Mesenteric fat pad (tissue), 1 donor: ENCODE measurements at places on chromosomes 5 and 9. TPM values are rescaled to one million over a fixed set of nuclear protein-coding genes. Genes with fewer than 3 reads are reported as not detected.

GRCh38 chr9:35918780-35919179 lies 9.5 kb downstream of the SPAAR start:
- DNase-seq = no peak

Gene PPP2R2B
- total RNA-seq = 0.29 TPM

DNA sequence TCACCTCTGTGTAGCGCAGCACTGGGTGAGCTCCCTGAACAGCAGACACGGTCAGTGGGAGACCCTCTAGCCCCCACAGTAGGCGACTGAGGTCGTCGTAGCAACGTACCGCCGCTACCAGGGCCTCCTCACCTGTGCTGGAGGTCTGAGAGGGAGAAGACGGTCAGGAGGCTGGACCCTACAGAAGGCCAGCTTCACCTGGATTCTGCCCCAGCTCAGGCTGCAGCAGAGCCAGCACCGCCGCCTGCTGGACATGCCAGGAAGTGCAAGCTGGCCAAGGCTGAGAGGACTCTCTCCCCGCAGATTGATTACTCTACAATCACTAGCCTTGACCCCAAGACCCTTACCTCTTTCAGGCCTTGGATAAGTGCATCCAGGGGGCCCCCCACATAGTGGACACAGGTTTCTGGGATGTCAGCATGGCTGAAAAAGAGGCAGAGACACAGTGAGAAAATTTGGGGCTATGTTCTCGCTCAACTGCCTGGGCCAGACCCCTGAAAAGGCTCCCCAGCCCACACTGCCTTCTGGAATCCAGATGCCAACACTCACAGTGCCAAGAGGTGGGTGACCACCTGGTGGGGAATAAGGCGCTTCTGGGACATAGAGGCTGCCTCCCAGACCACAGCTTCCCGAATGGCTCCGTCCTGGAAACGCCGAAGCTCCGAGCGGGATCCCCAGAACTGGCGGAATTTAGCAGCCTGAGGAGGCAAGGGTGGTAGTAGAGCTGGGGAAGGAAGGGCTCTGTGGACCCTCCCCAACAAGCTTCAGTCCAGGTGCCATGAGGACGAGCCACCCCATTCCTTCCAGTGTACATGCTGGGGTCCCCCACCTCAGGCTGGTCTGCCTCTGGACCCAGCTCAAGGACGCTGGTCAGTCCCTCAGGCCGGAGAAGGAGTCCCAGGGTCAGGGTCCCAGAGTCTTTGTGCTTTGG lies 6.9 kb downstream of the NOL6 start:
- DNase-seq = peak; percentile 49

DNA sequence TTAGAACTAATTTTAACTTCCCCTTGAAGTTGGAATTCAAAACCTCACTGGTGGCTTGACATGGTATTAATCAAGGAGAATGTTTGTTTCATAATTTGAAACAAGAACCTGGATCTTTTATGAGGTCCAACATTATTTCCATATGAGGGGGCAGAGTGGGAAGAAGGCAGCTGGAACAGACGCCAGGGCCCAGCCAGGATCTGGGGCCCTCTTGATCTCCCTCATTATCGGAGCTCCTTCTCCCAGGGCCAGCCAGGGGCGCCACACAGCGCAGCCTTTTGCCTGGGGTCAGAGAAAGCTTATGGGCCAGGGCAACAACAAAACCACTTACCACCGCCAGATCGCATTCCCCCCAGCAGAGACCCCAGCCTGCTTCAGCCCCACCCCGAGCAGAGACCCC lies 27.1 kb upstream of the NKD2 start:
- DNase-seq = no peak

Gene TRPM3
- 0.48 TPM for total RNA-seq

- peak; percentile 62 for DNase-seq
These were observed 167.2 kb downstream of the CACNA1B start for GRCh38 chr9:138044485-138045383.

GRCh38 chr5:151427258-151427657 lies 20.1 kb upstream of the SLC36A1 start:
- DNase-seq = no peak

- no peak for DNase-seq
These were observed 27.1 kb upstream of the TENT2 start for GRCh38 chr5:79585116-79585515.

GRCh38 chr5:56314529-56314928 lies 81.4 kb upstream of the ANKRD55 start:
- DNase-seq = no peak

GRCh38 chr9:130579738-130580463 lies 524 bp downstream of the FUBP3 start:
- peak; percentile 90 for DNase-seq

Gene DRD1
- 1.1 TPM for total RNA-seq

- DNase-seq = no peak
These were observed 93.4 kb downstream of the PIP5K1B start for GRCh38 chr9:68798423-68798822.

- no peak for DNase-seq
These were observed 73.7 kb downstream of the RCL1 start for GRCh38 chr9:4866239-4866969.

- peak; percentile 67 for DNase-seq
These were observed 27.1 kb downstream of the HNRNPH1 start for GRCh38 chr5:179596421-179596820.

Gene DMRT2
- total RNA-seq = 3.6 TPM

- no peak for DNase-seq
These were observed 694.8 kb downstream of the SEMA5A start for GRCh38 chr5:8851101-8851500.

- no peak for DNase-seq
These were observed 19.7 kb downstream of the TTC39B start for GRCh38 chr9:15287309-15287708.

GRCh38 chr9:98873951-98874371 lies 66.5 kb downstream of the GALNT12 start:
- no peak for DNase-seq

DNA sequence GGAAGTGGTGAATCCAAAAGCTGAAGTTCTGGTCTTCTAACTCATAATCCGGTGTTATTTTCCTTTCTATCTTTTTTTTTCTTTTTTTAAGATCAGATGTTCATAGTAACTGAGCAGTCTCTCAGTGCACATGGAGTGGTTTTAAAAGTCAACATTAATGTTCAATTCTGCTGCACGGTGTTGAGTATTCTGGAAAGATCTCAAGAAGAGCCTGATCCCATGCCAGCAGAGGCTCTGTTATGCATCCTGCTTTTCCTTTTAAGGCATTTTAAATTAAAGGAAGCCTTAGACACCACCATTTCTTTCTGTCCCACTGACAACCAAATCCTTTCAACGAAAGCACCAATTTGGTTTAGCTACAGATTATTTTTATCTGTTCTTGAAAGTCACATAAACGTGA lies 33.4 kb downstream of the SEMA5A start:
- DNase-seq = no peak
